Anterior cingulate cortex (tissue), 58 donors: ENCODE measurements at places on chromosomes 16 and 17.

- no peak for DNase-seq
Observed at GRCh38 chr16:21203155-21203797, 8.1 kb downstream of the ZP2 start.

GRCh38 chr17:30363715-30364202 is 15.0 kb upstream of the CPD start:
- DNase-seq = no peak

DNA sequence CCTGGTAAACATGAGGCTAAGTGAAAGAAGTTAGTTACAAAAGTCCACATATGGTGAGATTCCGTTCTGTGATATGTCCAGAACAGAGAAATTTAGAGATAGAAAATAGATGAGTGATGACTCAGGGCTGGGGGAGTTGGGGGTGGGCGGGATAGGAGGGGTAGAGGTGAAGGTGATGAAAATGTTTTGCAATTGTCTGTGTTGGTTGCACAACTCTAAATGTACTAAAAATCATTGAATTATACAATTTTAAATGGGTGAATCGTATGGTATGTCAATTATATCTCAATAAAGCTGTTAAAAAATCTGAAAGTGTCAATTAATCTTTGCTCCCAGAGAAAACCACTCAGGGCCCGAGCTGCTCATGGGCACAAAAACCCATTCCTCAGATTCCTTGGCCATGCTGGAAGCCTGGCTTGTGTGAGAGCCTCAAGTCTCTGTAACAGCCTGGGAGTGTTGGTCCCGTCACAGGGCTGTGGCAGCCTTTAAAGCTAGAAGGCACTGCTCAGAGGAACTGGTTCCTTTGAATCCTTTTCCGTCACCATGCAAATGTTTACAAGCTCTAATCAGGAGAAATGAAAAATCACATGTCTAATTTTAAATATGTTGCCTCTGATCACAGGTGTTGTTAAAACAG is 225.3 kb downstream of the WWOX start:
- no peak for DNase-seq

DNA sequence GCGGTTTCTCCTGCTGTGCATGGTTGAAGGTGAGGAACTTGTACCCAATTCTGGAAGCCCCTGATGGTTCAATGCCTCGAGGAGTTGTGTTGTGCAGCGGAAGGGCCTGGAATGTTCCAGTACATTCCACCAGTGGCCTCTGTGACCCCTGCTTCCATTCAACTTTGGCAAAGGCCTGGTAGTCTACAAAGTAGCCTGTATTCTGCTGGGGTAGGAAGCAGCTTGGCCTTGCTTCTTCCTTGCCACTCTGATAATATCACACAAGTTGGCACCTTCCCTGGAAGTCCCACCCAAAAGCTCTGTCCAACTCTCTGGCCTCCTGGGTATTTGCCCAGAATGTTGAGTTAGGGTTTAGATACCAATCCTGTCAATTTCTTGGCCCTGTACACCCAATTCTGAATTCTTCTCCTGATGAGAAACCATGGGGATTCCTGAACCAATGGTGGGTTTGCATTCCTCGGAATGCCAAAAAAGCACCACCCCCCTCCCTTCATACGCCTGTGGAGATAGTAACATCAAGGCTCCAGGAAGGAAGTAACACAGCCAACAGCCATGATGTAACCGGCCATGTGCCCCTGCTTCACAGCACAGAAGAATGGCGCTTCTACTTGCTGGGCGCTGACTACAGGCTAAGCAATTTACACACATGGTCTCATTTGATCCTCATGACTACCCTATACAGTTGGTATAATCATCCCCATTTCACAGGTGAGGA is 11.8 kb upstream of the FAM117A start:
- no peak for DNase-seq

DNA sequence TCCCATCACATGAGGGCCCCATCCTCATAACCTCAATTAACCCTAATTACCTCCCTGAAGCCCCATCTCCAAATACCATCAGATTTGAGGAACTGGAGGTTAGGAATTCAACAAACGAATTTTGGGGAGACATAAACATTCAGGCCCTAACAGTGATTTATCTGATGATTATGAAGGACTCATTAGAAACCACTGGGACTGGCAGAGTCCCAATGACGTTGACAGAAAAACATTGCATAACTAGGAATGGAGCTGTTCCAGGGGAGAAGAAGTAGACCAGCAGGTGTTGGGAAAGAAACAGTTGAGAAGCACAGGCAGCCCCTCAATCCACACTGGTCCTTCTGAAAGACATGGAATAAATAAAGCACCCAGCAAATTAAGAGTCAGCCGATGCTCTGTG is 282.0 kb downstream of the MAP2K4 start:
- no peak for DNase-seq

- DNase-seq = no peak
Observed at GRCh38 chr17:18028952-18029540, 9.9 kb downstream of the ATPAF2 start.

- no peak for DNase-seq
Observed at GRCh38 chr17:34241062-34241461, 14.0 kb upstream of the CCL2 start.
